ENCODE measurements at places on chromosomes 6 and 20.

DNA sequence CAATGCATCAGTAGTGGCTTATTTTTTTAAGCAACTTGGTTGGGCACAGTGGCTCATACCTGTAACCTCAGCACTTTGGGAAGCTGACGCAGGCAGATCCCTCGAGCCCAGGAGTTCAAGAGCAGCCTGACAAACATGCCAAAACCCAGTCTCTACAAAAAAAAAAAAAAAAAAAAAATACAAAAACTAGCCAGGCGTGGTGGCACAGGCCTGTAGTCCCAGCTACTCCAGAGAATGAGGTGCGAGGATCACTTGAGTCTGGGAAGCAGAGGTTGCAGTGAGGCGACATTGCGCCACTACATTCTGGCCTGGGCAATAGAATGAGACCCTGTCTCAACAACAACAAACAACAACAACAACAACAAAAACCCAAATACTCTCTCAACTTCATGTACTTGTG lies 44.7 kb upstream of the XRN2 start:
- no peak for DNase-seq

GRCh38 chr6:112022749-112023148 lies 31.2 kb upstream of the CCN6 start:
- no peak for DNase-seq

DNA sequence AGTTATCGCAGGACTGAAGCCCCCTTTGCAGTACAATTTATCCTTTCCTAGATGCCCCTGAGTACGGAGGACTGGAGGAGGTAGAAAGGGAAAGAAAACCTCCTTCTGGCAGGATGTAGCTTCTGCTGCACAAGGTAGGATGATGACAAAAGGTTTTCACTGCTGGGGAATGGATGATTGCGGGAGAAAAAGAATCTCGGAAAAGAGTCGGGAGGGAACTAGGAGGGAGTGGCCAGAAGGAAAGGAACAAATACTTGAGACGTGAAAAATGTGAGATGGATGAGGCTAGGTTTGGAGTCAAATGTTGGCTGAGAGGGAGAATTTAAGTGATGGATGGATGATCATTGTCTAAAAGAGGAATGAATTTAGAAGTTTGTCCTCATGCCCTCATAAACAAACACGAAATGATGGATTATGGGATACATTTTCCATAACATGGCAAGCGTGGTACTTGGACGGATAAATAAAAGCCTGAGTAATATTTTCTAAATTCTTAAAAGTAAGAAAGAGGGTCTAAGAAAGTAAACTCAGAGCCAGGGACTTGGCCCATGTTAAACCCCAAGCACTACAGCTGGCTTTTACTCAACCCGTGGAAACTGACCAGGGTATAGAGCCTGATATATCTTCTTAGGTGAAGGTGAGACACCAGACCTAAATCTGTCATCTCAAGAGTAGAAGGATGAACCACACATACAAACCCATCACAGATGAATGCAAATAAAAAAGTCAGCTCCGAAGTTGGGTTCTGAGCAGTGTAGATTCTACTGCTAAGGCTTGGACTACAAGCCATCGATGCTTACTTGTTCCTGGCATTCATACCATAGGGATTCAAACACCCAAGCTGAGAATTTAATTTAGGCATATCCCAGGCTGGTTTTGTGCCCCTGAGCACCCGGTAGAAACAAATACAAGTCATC lies 72.4 kb downstream of the HFE start:
- no peak for DNase-seq

- DNase-seq, result no peak
These were observed 23.6 kb upstream of the IER3 start for GRCh38 chr6:30767944-30768301.

DNA sequence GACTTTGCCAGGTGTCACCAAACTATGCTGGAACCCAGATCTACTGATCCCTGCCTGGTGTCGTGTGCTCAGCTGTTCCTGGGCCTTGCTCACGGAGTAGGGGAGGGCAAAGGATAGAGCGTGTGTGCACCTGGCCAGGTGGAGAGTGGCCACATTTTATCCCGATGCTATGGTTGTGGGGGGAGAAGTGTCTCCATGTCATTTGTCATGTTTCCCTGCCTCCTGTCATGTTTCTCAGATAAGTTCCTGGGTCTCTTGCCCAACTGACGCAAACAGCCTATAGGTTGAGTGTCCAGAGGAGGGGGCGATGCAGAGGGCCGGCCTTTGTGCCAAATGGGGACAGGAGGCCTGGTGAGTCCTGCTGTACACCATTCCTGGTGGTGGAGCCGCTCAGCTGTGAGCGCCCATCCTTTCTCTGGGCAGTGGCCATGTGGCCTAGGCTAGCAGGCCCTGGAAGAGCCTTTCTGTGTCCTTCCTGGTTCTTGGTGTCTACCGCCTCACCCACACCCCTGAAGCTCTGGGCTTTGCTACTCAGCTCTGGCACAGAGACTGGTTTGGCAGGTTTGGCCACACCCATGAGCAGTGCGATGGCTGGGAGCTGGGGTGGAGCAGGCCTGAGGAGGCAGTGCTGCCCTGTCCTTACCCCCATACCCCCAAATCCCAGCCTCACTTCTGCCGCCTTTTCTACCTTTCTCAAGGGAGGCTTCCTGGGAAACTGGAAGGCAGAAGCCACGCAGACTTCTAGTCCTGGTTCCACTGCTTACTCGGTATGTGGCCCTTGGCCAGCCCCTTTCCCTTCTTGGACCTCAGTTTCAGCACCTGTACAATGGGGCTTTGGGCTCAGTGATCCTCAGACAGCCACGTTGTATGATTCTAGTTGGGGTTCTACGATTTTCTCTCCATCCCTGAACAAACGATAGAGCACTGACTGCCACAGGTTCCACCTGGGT lies 32.3 kb upstream of the EPB41L1 start:
- DNase-seq, result no peak

DNA sequence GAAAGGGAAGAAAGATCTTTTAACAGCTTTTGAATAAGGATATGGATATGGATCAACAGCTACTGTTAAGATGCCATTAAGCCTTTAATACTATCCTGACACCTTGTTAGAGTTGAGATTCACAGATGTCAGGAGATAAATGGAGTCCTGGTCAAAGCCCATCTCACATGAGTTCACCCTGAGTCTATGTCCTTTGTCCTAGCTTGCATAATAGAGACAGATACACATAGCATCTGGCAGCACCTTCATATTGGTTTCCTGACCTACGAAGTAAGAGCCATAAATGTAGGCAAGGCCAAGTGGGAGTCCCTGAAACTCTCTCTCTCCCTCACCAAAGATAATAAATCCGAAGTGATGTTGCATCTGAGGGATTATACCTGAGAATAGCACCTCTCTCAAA lies 79.1 kb upstream of the F13A1 start:
- no peak for DNase-seq

GRCh38 chr6:137852346-137852745 lies 14.7 kb upstream of the TNFAIP3 start:
- no peak for DNase-seq

DNA sequence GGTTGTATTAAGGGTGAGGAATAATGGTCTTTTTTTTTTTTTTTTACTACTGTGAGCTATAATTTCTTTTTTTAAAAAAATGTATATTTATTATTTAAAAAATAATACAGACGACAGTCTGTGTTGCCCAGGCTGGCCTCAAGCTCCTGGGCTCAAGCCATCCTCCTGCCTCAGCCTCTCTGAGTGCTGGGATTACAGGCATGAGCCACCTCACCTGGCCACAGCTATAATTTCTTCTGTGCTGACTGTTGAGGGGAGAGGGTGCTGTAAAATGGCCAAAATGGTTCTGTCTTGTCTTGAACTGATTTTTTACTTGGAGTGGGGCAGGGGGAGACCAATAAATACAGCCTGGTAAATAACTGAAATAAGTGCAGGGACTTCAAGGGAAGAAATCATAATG lies 3.6 kb downstream of the SRSF3 start:
- no peak for DNase-seq

DNA sequence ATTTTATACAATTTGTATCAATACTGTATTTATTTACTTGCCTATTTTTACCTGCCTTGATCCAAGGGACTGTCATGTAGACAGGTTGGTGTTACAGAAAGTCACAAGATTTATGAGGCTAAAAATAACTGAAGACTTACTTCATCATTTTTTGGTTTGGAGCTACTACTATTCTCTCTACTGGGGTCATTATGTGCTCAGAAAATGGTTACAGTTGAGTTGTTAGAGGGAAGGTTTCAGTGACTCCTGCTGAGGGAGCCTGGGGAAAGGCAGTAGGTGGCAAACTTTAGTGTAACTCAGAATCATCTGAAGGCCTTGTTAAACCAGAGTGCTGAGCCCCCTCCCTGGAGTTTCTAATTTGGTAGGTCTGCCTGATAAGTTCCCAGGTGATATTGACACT lies 118.8 kb downstream of the TINAG start:
- no peak for DNase-seq

All from activated naive CD4-positive, alpha-beta T cell treated with Interleukin-2 at 50 U/mL for 16 hours (primary cell).